ENCODE measurements at places on chromosomes 7 and 10.

DNA sequence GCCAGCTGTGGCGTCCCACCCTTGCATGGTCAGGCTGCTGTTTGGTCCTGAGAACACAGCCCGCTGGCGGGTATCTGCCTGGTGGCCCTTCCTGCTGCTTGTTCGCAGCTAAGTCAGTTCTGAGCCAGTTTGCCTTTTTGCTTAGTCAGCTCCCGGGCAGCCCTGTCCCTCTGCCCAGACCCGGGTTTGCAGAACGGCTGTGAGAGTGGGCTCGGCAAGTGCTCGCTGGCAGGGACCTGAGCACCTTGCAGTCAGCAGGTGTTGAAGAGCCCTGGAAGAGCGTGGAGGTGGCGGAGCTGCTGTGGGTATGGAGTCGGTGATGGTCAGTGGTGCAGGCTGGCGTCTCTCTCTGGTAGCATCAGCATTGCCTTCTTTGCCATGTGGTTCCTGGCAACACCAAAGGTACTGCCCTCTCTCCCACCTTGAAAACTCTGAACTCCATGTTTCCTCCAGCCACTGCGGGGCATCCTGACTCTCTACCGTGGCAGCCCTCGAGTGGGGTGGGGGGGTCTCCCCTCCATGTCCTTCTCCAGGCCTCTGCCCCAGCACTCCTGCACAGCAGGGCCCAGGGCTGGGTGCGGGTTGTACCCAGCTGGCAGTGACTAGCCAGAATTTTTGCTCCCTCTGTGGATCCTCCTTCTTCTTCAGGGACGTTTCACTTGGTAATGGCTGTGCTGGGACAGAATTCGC is 4.6 kb downstream of the INPP5A start:
- no peak for DNase-seq

DNA sequence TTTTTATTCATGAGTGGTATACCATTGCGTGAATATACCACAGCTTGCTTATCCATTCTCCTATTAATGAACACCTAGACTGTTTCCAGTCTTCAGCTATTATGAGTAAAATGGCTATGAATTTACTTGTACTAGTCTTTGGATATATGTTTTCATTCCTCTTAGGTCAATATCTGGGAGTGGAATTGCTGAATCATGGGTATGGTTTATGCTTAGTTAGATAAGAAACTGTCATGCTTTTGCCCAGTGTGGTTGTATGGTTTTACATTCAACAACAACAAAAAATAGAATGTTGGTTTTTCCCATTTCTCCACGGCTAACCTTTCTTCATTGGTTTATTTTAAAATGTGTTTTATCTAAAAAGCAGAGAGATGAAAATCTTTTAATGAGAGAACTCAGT is 308.3 kb downstream of the PHF14 start:
- DNase-seq, result no peak

GRCh38 chr7:158356454-158356853 is 231.2 kb downstream of the PTPRN2 start:
- DNase-seq, result peak; percentile 40

DNA sequence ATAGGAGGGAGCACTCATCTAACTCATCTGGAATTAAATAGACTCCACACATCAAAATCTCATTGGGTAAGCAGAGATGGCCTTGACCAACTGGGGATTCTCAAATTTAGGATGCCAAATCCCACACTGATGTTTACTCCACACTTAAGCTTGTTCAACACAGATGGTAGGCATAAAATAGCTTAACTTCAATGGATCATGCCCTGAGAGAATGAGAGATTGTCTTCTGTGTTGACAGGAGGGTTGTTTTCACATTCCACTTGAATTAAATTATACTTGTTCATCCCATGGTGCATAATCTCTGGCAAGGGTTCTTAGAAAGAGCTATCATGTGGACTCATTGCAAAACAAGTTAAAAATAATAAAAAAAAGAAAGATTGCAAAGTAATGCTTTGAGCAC is 391.4 kb downstream of the PLXDC2 start:
- DNase-seq, result no peak

GRCh38 chr10:97270523-97271154 is 21.8 kb downstream of the ARHGAP19 start:
- DNase-seq, result no peak

DNA sequence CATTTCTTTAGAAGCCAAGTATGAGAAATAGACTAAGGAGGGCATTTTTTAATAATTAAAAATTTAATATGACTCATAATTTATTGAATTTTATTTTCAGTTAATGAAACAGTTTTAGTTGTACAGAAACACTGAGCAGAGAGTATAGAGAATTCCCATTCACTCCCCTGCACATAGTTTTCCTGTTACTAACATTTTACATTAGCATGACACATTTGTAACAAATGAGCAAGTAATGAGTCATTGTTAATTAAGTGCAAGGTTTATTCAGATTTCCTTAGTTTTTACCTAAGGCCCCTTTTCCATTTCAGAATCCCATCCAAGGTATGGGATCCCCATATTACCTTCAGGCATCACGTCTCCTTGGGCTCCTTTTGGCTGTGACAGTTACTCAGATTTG is 271.5 kb upstream of the FZD8 start:
- no peak for DNase-seq

- peak; percentile 55 for DNase-seq
These were observed 522.9 kb downstream of the NRG3 start for GRCh38 chr10:82397854-82398253.

DNA sequence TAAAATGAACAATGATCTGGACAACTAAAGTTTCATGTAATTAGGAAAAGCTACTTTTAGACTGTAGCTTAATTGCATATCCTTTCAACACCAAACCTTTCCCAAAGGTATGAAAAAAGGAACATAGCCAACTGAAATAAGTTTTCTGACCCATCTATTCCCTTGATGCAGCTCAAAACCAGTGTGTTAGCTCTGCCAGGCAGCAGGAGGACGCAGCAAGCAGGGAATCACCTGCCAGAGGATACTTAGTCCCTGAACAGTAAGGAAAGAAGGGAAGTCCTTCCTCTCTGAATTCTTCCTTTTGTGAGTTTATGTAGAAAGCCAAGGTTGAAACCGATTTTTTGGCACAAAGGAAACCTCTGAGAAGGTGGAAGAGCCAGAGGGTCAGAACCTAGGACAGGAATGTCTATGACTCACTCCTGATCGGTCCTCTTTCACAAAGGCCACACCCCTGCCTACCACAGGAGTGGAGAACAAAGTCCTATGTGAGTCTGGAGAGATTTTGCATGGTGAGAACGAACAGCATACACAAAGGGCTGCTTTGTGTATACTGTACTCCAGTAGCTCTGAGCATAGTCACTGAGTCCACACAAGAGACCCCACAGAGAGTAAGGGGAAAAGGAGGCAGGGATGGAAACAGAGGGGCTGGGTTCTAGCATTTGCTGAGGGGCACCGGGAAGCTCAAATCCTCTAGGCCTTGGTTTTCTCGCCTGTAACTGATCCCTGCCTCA is 68.8 kb upstream of the GSDME start:
- no peak for DNase-seq

GRCh38 chr7:95157381-95157780 is 167.0 kb downstream of the PON1 start:
- DNase-seq, result no peak

DNA sequence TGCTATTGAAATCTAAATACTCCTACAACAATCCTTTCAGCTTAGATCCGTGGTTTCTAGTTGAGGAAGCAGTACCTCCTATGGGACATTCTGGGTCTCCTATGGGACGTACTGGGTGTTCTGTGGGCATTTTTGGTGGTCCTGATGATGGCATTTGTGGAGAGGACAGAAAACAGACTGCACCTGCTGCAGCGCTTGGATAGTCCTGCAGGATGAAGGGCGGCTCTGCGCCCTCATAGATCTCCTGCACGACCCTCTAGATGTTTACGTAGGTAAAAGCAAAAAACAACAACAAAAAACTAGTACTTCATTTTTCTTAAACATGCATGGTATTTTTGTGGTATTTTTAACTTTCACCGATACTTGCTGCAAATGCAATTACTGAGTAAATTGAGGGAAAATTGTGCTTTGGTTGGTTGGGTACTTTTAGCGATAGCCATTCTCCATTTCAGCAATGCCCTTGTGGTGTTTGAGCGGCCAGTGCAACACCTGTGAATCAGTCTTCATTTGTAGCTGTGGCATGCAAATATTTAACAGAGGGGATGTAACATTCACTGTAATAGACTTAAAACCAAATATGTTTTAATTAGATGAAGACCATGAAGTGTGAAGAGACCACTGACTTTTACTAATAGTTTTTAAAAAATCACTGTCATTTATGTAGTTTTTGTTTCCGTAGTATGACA is 461.2 kb downstream of the SDK1 start:
- no peak for DNase-seq

- DNase-seq, result no peak
These were observed 243.9 kb downstream of the REEP3 start for GRCh38 chr10:63765126-63765525.

DNA sequence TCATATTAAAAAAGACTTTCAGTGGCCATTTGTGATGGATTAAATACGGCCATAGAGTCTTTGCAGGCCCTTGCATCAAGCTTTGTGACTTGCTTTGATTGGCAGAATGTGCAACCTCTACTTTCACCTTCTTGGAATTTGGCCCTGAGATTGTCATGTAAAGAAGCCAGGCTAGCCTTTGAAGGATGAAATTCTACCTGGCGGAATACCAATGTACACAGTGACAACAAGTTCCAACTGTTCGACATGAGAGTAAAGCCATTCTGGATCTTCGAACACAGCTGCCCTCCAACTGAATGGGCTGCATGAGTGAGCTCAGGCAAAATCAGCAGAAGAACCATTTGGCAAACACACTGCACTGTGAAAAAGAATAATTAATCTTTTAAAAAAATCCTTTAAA is 321.3 kb downstream of the PHF14 start:
- DNase-seq, result peak; percentile 81

- no peak for DNase-seq
These were observed 303.3 kb downstream of the GRID1 start for GRCh38 chr10:86063341-86063740.

DNA sequence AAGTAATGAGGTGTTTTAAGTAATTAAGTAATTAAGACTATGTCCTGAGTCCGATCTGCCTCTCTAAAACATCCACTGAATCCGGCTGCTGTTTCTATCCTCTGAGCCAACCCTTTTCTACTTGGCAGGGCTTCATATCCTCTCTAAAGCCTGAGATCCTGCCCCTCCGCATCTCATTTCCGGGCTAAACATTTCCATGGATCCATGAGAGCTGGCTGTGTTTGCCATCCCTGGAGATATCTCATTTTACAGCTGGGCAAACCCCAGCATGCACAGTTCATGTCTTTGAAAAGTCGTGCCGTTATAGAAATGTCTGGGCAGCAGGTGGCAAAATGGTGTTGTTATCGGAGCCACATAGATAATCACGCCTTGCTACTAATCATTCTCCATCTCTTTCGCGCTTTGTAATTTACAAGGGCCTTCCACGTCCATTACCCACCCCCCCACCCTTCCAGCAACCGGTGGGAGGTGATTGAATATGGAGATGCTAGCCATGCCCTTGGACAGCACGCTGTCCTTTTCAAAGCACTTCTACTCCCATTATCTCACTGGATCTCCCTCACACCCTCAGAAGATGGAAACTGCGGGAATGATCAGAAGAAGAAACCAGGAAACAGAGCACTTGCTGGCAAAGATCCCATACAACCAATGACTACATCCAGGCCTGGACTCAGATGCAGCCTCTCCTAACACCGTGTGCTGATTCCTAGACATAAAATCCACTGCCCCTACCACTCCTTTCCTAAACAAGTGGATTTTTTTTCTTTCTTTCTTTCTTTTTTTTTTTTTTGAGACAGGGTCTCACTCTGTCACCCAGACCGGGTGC is 1189.2 kb downstream of the TYW1 start:
- peak; percentile 97 for DNase-seq

GRCh38 chr7:82778021-82778420 is 334.4 kb upstream of the CACNA2D1 start:
- no peak for DNase-seq

- DNase-seq, result peak; percentile 68
These were observed 89.9 kb upstream of the PPP1R3A start for GRCh38 chr7:114008696-114009095.

GRCh38 chr7:68276725-68277124 is 1280.1 kb downstream of the TYW1 start:
- DNase-seq, result peak; percentile 86

DNA sequence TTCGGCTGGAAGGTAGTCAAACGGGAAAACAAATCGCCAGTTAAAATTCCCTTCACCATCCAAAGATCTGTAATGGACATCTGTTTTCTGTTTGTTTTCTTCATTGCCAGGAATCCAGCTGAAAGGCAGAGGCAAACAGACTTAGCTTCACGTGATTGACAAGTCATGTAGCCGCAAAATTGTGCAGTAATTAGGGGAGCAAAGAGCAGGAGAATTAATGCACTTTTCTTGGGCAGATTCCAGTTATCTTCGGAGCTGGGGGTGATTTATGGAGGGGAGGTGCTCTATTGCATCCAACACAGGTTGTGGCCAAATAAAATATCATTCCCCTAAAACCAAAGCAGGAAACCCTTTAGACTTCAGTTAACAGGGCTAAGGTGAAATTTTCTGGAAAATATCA is 162.2 kb downstream of the MYOF start:
- peak; percentile 85 for DNase-seq

- no peak for DNase-seq
These were observed 236.6 kb downstream of the EBF3 start for GRCh38 chr10:129727495-129727894.

DNA sequence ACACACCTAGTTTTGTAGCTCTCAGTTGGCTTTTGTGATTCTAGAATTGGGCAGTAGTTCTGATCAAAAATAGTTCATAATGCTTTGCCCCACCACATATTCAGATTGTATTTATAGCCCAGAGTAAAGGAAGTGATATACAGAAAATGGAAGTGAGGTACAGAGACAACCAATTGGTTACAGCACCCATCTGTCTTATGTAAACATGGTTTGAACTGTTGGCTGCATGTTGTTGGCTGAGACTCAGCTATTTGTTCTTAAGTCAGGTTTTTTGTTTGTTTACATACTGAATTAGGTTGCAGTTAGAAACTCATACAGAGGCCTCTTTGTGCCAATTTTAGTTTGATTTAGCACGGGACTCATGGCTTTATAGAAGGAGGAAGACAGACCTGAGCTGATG is 158.9 kb upstream of the GPR26 start:
- no peak for DNase-seq

- DNase-seq, result no peak
These were observed 53.2 kb upstream of the MTPN start for GRCh38 chr7:136030330-136030729.

- DNase-seq, result no peak
These were observed 153.0 kb upstream of the RHEB start for GRCh38 chr7:151672716-151673115.

DNA sequence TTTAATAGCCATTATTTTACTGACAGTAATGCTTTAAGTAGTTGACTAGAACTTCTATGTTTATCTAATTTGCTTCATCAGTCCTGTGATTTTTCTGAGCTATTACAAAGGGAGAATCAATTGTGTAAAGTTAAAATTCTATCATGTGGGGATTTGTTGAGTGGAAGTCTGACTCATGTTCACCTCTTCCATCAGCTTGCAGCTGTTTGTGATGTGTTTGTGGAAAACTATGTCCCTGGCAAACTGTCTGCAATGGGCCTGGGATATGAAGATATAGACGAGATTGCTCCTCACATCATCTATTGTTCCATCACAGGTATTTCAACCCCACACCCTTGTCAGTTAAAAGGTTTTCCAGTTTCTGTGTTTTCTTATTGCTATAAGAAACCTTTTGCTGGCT is 59.9 kb downstream of the SUGCT start:
- DNase-seq, result no peak

GRCh38 chr7:29066641-29067040 is 79.7 kb downstream of the CPVL start:
- no peak for DNase-seq

Measured in NCI-H69 (cell line).